Adipocyte (in vitro differentiated cells): ENCODE measurements at places on chromosomes 5 and 9.

DNA sequence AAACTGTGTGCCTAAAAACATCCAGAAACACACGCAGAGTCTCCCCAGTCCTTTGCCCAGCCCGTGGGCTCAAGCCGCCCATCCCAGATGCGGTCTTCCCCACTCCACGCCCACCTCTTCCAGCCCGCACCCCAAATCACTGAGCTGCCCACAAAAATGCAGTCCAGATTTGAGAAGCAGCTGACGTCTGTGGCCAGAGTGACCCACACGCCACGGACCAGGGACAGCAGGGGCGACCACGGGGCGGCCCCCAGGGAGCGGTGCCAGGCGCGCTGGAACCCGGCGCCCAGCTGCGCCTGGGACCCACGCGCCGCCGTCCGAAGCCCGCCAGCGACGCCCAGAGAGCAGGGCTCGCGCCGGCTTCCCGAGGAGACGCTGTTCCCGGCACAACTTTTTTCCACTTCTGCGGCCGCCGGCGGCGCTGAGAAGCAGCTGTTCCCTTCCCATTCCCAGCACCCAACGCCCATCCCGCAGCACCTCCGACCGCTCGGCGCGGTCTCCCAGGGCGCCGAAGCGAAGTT lies 674 bp downstream of the LHFPL2 start:
- DNase-seq: peak; percentile 78

DNA sequence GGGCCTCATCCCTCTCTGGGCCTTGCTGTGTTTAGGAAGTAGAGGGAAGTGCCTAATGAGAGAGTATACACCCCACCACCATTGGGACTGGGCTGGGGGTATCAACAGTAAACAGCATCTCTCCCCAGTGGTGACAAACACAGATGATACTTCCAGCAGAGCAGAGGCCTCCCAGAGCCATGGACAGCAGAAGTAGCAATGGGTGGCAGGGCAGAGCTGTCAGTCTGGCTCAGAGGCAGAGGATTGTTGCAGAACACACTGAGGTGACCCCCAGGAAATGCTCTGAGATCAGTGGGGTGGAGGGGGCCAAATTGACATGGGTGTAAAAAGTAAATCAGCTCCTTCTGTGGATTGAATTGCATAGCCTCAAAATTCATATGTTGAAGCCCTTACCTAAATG lies 12.1 kb upstream of the P4HA2 start:
- DNase-seq: no peak

- DNase-seq: no peak
These were observed 93.8 kb upstream of the RASGRF2 start for GRCh38 chr5:80866371-80866770.

GRCh38 chr9:68513981-68514380 lies 26.7 kb downstream of the TMEM252 start:
- DNase-seq: no peak

DNA sequence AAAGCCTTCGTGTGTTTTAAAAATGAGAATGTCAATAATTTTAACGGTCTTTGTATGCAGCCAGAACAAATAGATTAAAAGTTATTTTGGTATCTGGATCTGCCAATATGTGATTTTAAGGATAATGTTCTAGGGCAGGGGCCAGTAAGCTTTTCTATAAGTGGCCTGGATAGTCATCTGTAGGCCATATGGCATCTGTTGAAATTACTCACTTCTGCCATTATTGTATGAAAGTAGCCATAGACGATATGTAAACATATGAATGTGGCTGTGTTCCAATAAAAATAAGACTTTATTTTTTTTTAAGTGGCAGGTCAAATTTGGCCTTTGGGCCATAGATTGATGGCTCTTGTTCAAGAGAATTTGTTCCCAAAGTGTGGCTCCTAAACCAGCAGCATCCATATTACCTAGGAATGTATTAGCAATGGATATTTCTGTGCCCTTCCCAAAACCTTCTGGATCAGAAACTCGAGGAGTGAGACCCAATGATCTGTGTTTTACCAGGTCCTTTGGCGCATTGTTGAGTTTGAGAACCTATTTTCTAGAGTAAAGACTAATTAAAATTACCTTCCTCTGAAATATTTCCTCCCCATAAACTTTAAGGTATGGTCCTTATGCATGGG lies 55.9 kb downstream of the C6 start:
- DNase-seq: peak; percentile 12

GRCh38 chr9:34647084-34647403 lies 569 bp downstream of the GALT start:
- no peak for DNase-seq

GRCh38 chr5:92729088-92729487 lies 851.9 kb downstream of the NR2F1-AS1 start:
- DNase-seq: no peak

DNA sequence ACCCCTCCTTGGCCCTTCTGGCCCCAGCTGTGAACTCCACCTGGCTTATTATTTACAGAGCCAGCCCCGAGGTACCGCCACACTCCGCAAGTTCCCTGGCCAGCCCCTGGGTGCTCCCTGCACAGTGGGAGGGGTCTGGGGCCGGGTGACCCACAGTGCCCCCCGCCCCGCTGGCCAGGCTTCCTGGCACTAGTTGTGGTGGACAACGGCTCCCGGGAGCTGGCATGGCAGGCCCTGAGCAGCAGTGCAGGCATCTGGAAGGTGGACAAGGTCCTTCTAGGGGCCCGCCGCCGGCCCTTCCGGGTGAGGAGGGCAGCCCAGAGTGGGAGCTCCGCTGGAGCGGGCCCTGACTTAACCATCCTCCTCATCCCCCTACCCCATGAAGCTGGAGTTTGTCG lies 3.9 kb downstream of the MAMDC4 start:
- DNase-seq: no peak

DNA sequence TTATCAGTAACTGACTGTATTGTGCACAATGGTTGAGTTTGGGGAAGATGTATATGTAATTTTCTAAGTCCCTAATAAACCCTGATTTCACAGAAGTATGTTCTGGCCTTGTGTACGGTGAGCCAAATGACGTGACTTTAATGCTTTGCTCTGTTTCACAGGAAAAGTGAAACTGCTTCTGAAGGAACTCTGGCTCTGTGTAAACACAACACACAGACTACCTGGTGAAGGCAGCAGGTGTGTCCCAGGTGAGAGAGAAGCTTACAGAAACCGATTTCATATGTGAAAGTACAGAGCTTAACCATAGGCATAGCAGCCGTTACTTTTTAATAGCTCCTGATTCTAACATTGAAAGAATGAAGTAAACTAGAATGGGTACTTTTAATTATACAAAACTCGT lies 31.9 kb downstream of the ICE1 start:
- DNase-seq: no peak

DNA sequence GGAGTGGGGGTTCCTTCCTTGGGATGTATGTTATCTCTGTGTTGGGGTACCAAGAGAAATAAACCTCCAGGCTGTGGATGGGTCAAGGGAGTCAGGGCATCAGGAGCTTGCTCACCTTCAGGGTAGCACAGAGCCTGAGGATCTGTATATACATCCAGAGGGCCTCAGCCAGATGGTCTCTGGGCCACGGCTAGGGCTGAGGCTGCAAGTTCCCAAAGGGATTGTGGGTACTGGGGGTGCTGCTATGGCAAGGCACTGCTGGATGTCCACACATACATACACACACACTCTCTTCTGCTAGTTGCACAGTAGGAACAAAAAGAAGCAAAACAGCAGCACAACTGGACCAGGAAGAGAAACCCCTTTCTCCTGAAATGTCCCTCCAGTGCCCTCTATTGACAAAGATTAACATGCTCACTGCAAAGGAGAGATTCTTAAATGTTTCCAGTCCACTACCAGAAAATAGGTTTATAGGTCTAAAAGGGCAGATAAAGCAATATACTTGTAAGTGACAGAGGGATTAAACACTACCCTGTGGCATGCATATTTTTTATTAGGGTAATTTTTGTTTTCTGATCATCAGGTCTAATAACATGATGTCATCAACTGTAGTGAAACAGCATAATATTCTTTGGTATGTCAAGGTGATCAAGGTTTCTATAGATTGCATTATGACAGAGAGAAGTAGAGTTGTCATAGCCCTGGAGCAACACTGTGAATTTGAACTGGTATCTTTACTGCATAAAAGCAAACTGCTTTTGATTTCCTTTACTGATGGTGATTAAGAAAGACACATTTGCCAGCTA lies 56.3 kb upstream of the KCNN2 start:
- peak; percentile 69 for DNase-seq

GRCh38 chr9:23669776-23670175 lies 156.3 kb downstream of the ELAVL2 start:
- DNase-seq: no peak

DNA sequence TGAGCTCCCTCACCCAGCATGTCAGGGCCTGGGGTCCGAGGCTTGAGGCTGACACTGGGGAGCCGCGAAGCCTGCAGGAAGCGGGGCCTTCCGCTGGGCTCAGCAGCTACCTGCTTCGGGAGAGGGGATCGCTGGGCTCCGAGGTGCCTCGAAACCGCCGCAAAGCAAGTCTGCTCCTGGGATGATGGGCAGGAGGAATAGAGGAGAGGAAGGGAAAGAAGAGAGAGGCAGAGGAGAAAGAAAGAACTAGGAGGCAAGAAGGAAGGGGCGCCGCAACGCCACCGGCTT lies 1.5 kb upstream of the PRDM12 start:
- DNase-seq: no peak
